ENCODE measurements at places on chromosomes 7 and 10.

DNA sequence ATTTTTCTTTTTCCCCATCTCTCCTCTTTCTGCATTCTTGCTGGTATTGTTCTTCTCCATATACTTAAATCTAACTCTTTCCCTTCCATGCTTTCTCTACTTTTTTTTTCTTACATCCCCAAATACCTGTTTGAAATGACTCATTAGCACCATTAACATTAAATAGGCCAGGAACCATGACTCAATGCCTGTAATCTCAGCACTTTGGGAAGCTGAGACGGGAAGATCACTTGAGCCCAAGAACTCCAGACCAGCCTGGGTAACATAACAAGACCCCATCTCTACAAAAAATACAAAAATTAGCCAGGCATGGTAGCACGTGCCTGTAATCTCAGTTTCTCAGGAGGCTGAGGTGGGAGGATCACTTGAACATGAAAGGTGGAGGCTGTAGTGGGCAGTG lies 1026.8 kb downstream of the GATA3 start:
- DNase-seq: no peak

- peak; percentile 31 for DNase-seq
These were observed at the start of gene TSPAN33 for GRCh38 chr7:129144095-129144833. Gene TSPAN33 (plus strand): TSS chr7:129144707. CDS start chr7:129144981, 274 bp downstream.

GRCh38 chr10:33235251-33235884 lies 99.1 kb downstream of the NRP1 start:
- DNase-seq: no peak

DNA sequence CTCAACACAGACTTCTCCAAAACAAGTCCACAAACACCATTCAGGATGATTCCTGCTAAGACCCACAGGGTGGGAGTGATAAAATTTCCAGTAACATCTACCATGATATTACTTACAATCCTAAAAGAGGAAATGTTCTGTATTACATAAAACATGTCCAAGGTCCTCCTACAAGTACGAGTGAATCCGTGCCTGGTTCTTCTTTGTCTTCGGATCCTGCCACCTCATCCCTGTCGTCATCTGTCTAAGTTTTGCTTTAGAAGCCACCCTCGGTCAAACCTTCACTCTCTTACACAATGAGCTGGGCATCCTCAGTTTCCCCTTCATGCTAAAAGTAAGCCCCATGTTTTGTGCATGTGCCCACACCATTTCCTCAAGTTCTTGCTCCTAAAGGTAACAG lies 279.0 kb downstream of the KCNMA1 start:
- DNase-seq: no peak

DNA sequence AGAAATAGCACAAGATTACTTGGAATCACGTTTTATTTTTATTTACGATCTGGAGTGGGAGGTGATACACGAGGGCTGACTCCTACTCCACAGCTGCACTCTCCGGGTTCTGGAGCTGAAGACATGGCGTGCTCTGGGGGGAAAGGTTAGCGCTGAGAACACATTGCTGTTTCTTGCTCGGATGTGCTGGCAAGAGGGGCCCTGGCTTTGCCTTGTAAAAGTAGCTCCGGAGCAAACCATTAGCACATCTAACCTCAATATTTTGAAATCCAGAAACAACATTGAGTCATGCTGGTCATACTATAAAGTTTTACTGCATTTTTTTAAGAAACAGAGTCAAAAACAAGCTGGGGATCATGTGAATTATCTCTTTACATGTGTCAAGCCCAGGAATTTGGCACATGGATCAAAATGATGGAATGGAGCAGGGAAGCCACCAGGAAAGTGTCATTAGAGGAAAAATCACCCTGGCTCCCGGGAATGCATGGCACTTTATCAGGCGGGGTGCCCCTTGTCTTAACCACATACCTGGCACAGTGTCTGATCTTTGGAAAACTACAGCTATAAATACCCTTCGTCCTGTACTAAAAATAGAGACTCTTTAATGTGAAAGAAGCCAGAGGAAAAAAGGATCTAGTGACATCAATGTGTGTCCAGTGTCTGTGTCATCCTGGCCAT lies 31.6 kb upstream of the LYZL1 start:
- no peak for DNase-seq

GRCh38 chr7:151276666-151277590 lies 28.4 kb upstream of the SMARCD3 start:
- peak; percentile 20 for DNase-seq

DNA sequence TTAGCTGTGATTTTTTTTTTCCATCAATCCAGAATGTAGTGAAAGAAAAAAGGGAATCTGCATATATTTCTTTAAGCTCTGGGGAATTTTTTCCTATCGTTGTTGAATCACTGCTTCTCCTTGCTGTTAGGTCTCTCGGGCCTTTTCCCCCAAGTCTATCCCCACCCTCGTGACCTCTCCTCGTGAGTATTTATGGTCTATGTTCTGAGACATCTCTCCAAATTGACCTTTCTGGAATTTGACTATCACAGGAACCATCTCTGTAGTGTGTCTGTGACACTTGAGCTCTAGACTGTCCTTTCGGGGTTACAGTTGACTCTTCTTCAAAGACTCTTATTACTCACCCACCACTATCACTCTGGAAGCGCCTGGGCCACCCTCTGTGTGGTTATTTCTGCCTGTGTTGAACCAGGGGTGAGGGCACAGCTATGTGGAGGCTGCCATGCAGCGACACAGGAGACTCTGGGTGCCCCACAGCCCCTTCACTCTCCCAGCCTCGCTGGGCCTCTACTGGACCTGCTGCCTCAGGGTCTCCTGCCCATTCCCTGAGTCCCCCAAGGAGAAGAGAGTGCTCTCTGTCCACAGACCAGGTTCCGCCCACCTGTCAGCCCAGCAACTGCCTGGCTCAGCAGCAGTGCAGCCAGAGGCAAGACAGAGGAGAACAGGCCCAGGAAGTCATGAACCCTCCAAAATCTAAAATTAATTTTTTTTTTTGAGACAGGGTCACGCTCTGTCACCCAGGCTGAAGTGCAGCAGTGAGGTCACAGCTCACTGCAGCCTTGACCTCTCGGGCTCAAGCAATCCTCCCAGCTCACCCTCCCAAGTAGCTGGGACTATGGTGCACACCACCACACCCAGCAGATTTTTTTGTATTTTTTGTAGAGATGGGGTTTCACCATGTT lies 45.7 kb upstream of the PTPRN2 start:
- no peak for DNase-seq

- no peak for DNase-seq
These were observed 99.9 kb downstream of the ARMH3 start for GRCh38 chr10:101956117-101956516.

DNA sequence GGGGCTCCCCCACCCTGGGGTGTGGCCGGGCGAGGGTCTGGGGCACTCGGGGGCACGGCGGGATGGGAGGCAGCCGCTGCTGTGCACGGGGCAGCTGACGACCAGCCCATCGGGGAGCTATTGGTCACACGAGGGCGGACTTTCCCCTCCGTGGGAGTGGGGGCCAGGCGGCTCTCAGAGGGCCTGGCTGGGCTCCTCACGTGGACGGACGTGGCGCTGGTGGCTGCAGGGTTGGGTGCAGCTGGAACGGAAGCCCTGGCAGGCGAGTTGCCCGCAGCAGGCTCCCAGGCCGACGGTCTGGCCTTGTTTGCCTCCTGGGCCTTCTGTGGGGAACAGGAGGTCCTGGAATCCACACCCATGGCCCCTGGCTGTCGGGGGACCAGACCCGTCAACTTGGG lies 14.3 kb downstream of the MICALL2 start:
- no peak for DNase-seq

DNA sequence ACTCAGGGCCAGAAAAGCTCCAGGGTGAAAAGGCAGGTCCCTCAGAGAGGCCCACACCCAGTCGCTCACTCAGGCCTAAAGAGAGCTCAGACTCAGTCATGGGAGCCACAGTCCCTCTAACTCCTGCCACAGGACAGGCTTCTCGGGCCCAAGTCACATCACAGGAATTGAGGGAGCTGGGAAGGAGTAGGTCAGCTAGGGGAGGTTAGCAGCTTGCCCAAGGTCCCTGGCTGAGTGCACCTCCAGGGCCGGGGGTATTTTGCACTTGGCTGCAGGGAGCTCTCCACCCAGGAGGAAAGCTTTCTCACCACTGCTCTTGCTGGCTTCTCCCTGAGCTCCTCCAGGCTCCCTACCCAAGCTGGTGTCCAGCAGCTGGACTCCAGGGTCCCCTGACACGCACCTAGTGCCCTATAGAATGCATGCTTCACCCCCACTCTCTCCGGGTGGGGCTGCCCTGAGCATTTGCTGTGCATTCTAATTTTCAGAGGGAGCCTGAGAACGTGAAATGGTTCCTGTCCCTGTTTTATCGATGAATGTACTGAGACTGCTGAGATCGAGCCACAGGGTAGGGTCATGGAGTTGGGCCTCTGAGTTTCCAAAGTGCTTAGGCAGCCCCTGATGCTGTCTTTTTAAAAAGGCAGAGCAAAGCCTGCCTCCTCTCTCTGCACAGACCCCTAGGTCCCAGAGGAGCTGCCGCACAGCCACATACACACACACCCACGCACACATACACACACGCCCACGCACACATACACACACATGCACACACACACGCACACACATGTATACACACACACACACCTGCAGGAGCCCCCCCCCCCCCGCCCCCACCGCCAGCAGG lies 37.9 kb upstream of the RET start:
- DNase-seq: no peak

GRCh38 chr7:13846386-13846785 lies 143.1 kb downstream of the ETV1 start:
- DNase-seq: no peak

GRCh38 chr7:151705636-151706276 lies 171.2 kb downstream of the PRKAG2 start:
- no peak for DNase-seq

GRCh38 chr7:120320218-120320961 lies 47.4 kb downstream of the KCND2 start:
- no peak for DNase-seq

GRCh38 chr7:124649397-124650014 lies 116.1 kb downstream of the GPR37 start:
- no peak for DNase-seq

DNA sequence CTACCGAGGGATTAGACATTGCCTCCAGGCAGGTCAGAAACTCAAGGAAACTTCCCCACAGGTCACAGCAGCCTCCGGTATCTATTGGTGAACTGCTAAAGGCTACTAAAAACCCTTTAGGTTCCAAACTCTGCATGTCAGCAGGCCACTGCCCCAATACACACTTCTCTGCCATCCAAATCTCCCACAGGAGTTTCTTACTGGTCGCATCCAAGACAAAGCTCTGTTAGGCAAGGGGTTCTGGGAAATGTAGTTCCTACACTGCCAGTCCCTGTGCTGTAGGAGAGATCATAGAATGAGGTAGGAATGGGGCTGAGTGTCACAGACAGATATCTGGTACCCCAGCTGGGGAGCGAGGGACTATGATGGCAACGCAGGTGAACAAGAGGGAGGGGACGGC lies 757.0 kb upstream of the C7orf33 start:
- no peak for DNase-seq

GRCh38 chr10:484441-484924 lies 205.0 kb downstream of the DIP2C start:
- DNase-seq: no peak

DNA sequence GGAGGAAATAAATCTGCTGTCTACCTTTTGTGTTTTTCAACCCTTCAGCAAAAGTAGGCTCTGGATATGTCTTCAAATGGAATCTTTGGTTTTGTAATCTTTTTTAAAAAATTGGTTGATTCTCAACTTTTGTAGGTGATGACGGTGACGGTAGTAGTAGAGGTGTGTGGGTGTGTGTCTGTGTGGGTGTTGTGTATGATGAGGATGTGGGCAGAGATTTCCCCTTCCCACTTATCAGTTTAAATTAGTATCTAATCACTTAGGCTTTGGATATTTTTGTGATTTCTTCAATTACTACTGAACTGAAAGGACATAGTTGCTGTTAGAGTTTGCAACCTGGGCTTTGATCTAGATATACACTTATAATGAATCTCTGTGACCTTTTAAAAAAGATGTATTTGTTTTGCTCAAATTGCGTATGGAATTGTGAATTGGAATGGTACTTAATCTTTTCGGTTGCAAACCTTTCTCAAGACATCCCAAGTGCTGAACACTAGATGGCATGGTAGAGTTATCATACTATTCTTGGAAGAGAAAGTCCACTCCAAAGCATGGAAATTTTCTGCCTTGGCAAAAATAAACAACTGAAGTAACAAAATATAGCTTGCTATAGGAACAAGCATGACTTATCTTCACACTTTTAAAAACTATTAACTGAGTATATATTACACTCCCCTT lies 51.9 kb upstream of the A1CF start:
- no peak for DNase-seq

DNA sequence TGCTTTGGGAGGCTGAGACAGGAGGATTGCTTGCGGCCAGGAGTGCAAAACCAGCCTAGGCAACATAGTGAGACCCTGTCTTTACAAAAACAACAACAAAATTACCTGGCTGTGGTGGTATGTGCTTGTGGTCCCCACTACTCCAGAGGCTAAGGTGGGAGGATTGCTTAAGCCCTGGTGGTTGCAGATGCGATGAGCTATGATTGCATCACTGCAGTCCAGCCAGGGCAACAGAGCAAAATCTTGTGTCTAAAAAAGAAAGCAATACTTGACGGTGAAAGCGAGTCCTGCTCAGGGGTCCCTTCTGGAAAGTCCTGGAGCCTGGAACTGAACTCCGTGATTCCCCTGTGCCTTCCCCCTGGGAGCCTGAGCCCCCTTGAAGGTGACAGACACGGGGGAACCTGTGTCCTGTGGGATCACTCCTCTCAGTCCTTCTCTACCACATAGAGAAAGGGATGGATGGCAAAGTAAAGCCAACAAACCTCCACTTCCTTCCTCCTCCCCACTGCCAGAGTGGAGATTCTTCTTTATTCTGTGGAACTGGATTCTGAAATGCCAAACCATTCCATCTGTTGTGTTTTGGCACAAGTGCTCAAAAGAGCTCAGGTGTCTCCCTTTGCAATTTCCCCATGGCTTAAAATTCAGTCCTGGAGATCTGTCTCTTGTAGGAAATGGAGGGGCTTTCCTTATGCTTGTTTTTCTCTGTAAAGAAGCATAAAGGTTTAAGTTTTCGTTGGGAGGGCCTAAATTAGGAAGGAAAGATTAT lies 50.6 kb downstream of the KIAA1217 start:
- DNase-seq: no peak

DNA sequence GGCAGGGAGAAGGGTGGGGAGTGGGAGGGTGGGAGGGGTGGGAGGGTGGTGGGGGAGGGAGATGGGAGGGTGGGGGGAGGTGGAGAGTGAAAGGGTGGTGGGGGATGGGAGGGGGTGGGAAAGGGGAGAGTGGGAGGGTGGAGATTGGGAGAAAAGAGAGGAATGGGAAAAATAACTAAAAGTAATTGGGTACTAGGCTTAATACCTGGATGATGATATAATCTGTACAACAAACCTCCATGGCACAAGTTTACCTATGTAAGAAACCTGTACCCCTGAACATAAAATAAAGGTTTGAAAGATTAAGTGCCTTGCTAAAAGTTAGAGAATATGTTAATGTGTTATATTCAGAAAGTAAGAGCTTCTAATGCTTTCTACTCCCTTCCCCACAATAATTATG lies 564.9 kb downstream of the CNTNAP2 start:
- no peak for DNase-seq

DNA sequence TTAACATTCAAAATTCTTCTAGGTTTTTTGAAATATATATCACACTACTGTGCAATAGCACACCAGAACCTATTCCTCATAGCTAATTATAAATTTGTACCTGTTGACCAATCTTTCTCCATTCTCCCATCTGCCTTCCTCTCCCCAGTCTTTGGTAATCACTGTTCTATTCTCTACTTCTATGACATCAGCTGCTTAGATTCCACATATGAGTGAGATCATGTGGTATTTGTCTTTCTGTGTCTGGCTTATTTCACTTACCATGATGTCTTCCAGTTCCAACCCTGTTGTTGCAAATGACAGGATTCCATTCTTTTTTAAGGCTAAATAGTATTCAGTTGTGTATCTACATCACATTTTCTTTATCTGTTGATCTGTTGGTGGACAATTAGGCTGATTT lies 54.4 kb upstream of the CCDC6 start:
- no peak for DNase-seq
